Natural killer cell treated with Interleukin-12 subunit alpha and Interleukin-12 subunit beta and Interleukin-15 and Interleukin-18, amount 100 ng/mL, for 72 hours (primary cell): ENCODE measurements at places on chromosomes 6 and 20. TPM values are rescaled to one million over a fixed set of nuclear protein-coding genes. Genes with fewer than 3 reads are reported as not detected.

Gene PRRC2A
- total RNA-seq: 224 TPM

Gene TREM2
- not detected for total RNA-seq

Gene MTCH1
- 118 TPM for total RNA-seq

Gene BEND6
- 0.11 TPM for total RNA-seq

Gene GNRH2
- 3.2 TPM for total RNA-seq

Gene PRRT1
- total RNA-seq: 0.33 TPM
